Activated CD4-positive, alpha-beta T cell treated with anti-CD3 and anti-CD28 coated beads for 1 hour (primary cell): ENCODE measurements at places on chromosomes 16 and 17.

GRCh38 chr17:67322042-67322787 is 44.2 kb downstream of the PSMD12 start:
- no peak for DNase-seq

DNA sequence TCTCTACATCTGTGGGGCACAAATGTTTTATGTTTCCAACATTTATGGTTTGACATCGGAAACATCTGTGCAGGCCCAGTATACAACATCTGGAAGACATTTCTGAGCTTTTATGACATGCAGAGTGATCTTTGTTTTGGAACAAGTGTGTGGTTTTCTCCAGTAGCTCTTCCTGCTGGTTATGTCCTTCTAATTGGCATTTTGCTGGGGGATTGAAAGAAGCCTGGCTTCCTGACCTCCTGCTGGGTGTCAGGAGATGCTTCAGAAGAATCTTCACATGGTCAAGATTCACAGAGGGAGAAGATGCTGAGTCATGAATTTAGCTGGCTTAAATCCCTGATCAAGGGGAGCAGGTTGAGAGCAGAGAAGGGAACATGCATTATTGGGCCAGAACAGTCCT is 279.5 kb upstream of the MYOCD start:
- DNase-seq = no peak

DNA sequence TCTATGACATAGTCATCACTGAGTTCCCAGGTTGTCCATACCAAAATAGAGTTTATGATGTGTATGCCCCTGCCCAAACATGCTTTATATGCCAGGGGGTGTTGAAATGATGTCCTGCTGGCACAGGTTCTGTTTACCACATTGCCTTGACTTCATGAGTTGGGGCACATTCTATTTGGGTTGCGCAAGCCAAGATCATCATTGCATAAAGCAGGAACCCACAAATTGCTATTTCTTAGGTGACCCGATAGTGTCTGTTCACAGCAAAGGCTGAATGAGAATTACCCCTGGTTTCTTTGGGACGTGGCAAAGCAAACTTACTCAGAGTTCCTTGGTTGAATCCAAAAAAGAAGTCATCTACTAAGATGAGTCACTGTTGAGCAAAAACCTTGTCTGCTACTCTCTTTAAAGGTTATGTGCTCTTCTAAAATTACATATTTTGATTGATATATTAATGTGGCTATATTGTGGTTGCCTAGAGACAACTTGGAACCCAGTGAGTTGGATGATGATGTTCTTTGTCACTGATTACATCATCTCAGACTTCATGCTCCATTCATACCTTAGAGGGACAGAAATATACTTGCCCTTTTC is 912.6 kb upstream of the SOX9 start:
- DNase-seq = no peak

DNA sequence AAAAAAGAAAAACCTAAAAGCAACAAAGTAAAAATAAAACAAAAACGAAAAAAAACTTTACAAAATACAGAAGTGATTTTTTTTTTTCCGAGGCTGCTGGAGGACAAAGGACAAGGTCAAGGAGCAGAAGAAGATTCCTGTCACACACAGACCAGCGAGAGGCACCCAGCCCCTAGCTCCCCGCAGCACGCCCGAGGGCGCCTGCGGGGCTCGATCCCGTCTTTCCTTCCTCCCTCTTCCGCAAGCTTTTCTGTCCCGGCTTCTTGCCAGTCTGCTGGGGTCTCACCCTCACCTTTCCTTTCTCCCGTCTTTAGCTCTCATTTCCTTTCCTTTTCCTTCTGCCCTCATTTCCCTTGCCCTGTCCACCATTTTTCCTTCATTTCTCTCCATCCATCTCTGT is 66.1 kb upstream of the DNAH17 start:
- no peak for DNase-seq

DNA sequence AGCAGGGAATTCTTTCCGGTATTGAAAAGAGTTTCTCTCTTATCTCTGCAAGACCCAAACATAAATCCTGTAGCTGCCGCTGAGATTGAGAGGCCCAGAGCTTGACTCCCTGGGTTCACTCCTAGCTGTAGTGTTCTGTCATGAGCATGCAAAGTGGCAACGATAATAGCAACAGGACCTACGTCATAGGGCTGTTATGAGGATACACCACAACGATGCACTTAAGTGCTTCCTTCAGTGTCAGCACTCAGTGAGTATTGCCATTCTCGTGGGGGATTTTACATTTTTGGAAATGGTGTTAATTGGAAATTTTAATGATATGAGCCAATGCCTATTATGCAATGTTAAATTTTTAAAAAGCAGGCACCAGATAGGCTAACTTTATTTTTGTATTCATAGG is 199.8 kb downstream of the CYLD start:
- no peak for DNase-seq

DNA sequence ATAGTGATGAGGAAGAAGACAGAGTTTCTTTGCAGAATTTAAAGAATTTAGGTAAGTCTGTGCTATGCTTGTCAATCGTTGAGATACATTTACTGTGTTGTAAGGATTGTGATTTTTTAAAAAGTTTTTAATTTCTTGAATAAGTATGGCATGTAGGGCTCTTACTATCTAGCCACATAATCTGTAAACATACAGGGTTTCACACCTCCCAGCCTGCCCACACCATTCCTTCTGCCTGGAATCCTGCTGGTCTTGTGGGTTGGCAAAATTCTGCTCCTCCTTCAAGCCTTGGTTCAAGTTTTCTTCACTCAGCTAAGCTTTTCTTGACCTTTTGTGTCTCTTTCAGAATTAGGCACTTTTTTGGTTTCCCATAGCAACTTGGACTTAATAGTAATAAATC is 7.5 kb downstream of the ZNHIT3 start:
- DNase-seq = no peak

DNA sequence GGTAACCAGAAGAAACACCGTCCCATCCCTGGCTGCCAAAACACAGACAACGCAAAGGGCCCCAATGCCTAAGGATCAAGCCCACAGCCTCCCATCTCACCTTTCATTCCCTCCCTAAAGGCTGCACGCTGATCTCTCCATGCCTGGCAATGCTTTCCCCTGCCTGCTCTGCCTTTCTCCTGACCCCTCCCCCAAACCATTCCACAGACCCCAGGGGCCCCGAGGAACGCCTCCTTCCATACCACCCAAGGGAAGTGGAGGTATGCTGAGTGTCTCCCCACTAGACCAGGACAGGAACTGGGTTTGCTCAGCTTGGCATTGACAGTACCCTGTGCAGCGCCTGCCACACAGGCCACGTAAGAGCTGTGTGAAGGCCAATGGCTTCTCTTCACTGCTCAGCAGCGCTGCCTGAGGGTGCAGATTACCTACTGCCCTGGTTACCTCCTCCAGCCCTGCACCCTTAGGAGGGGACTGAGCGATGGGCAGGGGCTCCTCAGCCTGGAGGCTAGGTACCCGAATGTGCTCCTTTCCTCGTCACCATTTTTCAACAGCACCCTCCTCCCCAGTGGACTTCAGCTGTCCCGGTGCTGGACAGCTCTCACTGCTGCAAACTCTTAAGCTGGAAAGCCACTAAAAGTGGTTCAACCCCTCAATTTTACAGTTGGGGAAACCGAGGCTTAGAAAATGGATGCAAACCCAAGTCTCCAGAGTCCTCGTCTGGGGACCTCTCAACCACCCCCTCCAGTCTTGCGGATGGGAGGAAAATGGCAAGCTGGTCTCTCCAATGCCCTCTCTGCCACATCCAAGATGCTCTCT is 45.0 kb downstream of the SRCIN1 start:
- DNase-seq = no peak

DNA sequence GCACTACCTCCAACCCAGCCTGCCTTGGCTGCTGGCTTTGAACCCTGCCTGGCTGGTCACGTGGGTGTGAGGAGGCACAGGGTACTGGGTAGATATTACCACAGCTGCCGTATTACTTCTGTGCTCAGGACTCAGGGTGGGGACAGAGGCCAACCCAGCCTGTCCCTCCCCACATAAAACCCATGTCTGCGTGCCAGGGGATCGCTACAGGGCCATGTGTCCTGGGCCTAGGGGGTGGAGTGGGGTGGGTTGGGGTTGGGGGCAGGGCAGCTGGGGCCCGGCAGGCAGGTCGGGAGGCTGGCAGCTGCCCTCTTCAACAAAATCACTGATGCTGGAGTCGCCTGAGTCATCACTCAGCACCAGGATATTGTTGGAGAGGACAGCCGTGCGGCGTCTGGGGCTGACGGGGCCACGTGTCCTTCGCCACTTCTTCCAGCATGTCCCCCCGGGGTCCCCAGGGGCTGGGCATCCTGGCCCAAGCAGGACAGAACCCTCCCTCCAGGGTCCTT is 39.7 kb upstream of the PVALEF start:
- DNase-seq = no peak

DNA sequence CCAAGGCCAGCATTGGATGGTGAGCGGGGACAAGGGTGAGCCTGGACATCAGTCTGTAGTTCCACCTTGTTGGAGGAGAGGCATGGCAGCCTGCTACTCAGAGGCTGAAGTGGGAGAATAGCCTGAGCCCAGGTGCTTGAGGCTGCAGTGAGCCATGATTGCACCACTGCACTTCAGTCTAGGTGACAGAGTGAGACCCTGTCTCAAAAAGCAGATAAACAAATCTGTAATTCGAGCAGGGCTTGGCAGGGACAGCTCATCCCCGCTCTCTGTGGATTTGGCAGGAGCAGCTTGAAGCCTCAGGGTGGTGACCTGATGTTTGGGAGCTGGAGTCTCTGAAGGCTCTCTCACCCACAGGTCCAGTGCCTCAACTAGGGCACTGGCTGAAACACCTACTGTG is 38.6 kb upstream of the ZCCHC14 start:
- no peak for DNase-seq

- DNase-seq = no peak
Observed at GRCh38 chr16:51305337-51305736, 154.3 kb upstream of the SALL1 start.

- DNase-seq = no peak
Observed at GRCh38 chr16:47045023-47045422, 71.5 kb upstream of the DNAJA2 start.

GRCh38 chr16:88784074-88784855 is 755 bp downstream of the PIEZO1 start:
- no peak for DNase-seq

DNA sequence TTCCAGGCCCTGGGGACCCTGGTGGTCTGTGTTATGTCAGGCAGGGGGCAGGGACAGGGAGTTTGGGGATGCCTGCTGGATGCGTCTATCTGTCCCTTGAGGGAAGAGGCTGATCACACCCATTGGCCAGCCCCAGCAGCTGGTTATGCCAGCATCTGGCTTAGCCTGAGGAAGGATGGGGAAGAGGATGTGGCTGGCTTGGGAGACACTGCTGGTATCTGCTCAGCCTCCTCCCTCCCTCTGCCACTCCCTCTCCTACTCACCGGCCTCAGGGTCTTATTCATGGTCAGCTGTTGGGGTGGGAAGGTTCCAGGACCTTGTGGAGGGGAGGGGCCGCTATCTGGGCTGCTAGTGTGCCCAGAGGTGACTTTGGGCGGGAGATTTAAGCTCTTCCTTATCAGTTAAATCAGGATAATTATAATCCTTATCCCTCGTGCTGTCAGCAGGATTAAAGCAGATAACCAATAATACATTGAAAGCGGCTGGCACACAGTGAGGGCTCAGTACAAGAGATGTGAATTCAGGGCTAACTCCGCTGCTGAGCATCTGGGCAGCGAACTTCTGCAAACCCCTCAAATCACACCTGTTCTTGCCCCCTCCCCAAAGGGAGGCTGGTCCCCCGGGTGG is 36.0 kb upstream of the MLKL start:
- no peak for DNase-seq

- no peak for DNase-seq
Observed at GRCh38 chr17:46790216-46790615, 28.3 kb downstream of the WNT3 start.

GRCh38 chr17:39104046-39104445 is 47.4 kb downstream of the PLXDC1 start:
- no peak for DNase-seq

DNA sequence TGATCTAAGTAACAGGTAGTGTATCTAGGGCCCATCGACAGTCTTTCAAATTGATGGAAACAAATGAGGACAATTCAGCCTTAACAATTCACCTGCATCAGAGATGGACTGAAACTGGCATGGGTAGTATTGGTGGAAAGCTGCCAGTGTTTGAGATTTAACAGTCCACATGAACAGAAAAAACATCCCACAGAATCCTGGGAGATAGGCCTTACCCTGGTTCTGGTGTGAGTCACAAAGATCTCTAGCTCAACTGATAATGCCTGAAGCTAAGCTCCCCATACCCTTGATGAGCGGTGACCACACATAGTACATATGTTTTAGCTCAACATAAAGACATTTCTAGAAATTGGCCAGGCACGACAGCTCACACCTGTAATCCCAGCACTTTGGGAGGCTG is 21.9 kb downstream of the CRK start:
- DNase-seq = no peak

GRCh38 chr17:69560987-69561441 is 146.5 kb downstream of the MAP2K6 start:
- DNase-seq = no peak

- no peak for DNase-seq
Observed at GRCh38 chr17:32461853-32462617, 17.7 kb downstream of the PSMD11 start.

DNA sequence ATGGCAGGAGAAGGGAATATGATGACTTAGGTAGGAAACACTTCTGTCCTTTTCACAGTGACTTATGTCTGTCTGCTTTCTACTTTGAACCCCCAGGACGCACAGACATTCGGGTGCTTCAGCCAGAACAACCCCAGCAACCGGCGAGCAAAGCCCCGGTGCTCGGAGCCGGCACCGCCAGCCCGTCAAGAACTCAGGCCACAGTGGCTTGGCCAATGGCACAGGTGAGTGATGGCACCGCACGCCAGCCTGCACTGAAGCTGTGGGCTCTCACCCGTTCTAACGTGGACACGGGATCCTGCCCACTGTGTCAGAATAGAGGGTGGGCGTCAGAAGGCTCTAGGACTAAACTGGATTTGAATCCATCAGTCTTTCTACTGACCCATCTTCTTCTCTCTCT is 79.4 kb upstream of the CLEC18A start:
- DNase-seq = no peak

DNA sequence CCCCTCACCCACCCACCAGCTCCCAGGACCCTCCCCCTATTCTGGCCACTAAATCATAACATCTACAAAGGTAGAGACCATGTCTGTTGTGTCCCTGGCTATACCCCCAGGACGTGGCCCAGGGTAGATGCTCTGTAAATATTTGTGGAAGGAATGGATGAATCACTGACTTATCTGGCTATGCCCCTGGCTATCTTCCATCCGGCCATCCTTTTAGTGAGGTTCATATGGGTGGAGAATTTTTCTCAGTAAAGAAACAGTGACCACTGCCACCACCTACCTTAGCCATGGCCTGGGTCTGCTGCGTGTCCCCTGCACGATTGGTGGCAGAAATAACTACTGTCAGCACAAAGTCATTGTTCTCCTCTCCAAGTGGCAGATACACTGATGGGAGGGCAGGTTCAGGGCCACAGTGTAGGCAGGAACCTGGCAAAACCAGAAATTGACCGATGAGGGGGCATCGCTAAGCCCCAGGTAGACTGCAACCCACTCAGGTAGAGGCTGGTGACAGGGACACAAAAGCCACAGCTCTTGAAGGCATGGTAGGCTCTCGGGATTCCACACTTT is 63.1 kb upstream of the BCO1 start:
- no peak for DNase-seq
